A172 (cell line): ENCODE measurements at places on chromosomes 3 and 15. TPM values are rescaled to one million over a fixed set of nuclear protein-coding genes. Genes with fewer than 3 reads are reported as not detected.

Gene SMCO1
- not detected in 2 replicates for total RNA-seq

DNA sequence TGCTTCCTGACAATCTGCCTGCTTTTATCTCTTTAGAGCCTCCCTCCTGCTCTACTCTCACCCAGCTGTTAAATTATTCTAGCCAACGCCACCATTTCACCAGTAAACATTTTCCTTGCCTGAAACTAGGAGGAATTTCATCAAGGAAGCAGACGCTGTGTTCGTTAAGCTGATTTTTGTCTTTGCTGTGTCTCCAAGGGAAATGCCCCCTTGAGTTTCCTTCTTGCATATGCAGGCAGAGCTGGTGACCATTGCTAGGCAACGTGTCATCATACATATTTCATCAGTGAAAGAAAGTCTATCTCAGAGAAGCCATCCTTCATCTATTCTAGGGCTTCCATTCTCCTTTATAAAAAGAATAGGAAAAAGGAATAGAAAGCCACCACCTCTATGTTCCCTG, 87.0 kb upstream of the ST8SIA2 start:
- DNase-seq: no peak

DNA sequence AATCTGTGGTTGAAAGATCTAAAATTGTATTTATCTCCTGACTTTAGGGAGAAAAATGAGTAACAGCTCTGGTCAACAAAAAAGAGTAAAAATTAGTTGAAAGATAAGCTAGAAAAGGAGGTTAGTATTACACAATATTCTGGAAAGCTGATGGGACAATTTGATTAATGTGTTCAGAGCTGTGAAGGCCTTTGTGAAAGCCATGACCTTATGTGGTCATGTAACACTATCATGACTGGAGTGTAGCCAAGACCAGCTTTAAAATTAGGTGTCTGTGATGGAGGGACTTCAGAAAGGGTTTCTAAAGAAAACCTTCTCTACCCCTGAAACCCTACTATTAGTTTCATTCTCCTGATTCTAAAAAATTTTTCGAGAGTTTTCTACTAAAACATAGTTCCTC, 127.2 kb downstream of the NFKBIZ start:
- DNase-seq: peak; percentile 10

GRCh38 chr15:79981831-79982455, 10.9 kb upstream of the BCL2A1 start:
- no peak for DNase-seq

Gene ACVR2B
- 1.2 and 1.3 TPM in 2 replicates for total RNA-seq

Gene SMAD6
- 20.8 and 37.9 TPM in 2 replicates for total RNA-seq

Gene GPR27
- total RNA-seq: not detected in 2 replicates

Gene USP13
- total RNA-seq: 13.8 and 16.9 TPM in 2 replicates

DNA sequence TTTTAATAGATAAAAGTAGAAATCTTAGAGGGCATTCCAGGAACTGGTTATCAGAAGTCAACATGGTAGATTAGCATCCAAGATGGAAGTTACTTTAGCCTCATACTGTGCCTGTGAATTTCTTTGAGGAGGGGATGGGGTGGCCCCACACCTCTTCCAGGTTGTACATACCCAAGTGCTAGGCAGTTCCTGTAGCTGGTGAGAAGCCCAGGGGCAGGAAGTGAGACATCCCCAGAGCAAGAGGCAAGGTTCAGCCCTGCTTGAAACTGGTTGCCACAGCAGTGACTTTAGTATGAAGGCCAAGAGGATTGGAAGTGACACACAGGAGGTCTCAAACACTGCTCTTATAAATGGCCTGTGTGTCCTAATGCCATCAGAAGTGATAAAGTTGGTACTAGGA, 11.9 kb downstream of the GTPBP8 start:
- no peak for DNase-seq

Gene RFT1
- 27.0 and 33.6 TPM in 2 replicates for total RNA-seq

- peak; percentile 46 for DNase-seq
Observed at GRCh38 chr3:126900859-126901540, 81.9 kb upstream of the PLXNA1 start.

DNA sequence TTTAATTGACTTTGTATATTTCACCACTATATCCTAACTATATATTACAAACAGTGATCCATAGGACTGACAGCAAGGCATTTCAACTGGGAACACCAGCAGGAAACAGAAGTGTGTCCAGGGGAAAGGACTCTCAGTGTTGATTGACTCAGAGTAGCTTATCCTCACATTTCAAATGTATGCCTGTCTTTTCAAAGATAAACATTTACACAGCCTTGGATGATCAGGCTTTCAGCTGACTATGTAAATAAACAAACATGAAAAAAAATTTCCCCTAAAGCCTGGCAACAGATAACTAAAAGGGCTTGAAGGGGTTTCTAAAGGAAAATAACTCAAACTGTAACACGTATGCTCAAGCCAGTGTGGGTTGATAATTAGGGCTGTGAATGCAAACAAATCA, 321.8 kb downstream of the TBC1D5 start:
- no peak for DNase-seq

DNA sequence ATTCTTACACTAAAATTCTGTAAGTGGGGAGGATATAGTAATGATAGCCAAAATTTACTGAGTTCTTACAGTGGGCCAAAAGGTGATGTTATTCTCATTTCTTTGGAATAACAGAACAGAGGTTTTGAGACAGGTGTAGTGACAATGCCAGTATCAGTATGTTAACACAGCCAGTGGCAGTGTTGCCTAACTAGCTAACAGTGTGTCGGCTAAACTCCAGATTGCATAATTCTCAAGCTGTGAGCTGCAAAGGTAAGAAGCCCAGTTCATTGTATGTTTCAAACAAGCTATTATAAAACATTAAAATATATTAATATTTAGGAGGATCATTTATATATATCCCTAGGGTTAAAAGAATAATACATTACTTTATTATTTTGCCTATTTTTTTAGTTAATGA, 920 bp downstream of the SLC15A2 start:
- DNase-seq: no peak

DNA sequence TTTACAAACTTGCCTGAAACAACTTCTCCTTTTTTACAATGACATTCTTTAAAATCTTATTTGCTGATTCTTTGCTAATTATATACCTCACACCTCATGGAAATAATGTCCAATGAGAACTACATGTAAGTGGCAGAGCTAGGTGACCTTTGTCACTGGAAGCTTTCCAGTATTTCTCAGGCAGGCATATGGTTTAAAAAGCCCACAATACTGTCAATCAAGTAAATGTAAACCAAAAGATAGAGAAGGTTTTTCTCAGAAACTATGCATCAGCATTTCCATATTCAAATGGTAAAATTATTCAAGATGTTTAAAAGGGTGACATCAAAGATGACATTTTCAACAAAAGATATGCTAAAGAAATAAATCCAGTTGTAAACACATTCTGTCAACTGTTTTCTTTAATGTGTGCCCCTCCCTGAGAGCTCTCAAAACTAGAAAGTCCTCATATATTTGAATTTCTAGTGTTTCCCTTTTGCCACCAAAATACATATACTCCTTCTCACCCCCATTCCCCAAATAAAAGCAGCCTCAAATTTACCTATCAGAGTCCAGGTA, 10.1 kb upstream of the STRIT1 start:
- DNase-seq: no peak

Gene KCNH8
- not detected in 2 replicates for total RNA-seq

DNA sequence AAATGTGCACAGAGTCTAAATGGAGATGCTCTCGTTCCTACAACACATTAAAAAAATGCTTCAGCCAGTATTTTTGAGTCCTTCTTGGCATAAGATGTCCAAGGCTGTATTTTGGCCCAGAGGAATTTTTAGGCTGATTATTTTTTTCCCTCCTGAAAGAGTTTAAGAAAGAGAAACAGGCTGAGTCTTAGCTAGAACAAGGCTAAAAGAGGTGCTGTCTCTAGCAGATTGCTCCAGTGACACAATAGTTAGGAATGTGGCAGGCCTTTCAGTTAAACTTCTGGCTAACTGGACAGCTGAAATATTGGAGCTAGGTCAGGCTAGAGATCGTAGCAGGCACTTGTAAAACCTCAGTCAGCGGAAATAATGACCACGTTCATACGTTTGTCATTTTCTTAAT, 271.4 kb upstream of the RARB start:
- DNase-seq: peak; percentile 84

Gene AGBL1
- not detected in 2 replicates for total RNA-seq

GRCh38 chr3:112958811-112959560, 15.9 kb downstream of the CD200R1 start:
- no peak for DNase-seq

GRCh38 chr15:39642011-39642640, 61.2 kb downstream of the THBS1 start:
- DNase-seq: peak; percentile 62

DNA sequence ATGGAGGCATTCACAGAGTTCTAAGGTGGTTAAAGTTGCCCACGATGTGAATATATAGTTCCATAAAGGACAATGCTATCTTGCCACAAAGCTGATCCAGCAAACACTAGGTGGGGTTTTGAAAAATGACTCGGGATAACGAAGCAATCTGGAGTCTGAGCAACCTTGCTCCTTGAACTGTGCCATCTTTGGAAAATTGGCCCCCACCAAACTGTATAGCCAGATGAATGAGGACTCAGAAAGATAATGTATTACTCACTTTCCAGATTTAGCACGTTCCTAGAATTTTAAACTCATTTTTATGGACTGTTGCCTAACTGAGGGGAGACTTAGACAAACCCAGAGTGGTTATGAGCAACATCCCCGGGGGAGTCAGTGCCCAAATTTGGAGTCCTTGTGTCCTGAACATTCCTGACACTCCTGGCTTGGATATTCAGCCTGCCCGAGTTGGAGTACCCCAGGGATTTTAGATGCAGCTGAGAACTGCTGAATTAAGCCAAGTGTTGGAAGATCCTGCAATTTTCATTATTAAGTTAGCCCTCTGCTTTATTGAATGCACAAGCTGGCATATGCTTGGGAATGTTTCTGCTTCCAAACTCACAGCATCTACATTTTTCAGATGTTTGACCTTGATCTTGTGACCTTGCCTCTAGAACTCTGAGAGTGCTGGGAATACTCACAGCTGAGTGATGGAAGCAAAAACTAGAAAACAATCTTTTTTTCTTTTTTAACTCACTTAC, 8.8 kb upstream of the MAGI1 start:
- peak; percentile 44 for DNase-seq

- peak; percentile 47 for DNase-seq
Observed at GRCh38 chr15:101615986-101616848, 36.0 kb downstream of the TM2D3 start.

- DNase-seq: no peak
Observed at GRCh38 chr15:49331951-49332350, 91.1 kb upstream of the FGF7 start.

DNA sequence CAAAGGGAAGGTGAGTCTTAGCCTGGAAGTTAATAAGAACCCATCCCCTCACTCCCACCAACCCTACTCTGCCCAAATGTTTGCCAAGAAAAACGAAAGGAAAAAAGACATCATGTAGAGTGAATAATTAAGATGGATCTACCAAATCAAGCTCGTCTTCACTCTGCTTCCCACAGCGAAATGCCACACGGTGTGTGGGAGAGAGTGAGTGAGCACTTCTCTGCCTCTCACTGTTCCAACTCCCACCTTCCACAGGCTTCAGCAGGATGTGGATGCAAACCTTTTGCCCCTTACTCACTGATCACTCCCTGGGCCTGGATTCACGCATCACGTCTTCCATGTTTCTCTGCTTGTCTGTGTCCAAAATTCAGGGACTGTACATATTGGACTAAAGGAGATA, 85.4 kb downstream of the WDR76 start:
- DNase-seq: no peak

DNA sequence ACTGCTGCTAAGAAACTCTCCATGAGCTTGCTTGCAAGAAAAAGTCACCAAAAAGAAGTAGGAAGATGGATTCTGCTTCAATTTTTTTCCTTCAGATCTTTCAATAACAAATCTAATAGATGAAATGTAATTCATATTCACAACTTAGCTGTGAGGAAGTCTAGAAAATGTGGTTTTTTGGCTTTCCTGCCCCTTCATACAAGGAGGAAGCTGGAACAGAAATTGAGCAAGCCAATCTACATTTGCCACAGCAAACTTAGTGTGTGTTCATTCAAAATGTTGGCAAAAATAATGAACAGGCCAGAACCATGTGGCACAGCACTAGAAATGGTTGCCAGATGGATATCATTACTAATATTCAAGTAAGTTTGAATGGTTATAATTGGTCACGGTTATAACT, 93.2 kb upstream of the NEDD4 start:
- DNase-seq: no peak

GRCh38 chr3:126313580-126314304, 43.5 kb downstream of the KLF15 start:
- DNase-seq: no peak

GRCh38 chr15:98286200-98286599, 325.7 kb downstream of the ARRDC4 start:
- no peak for DNase-seq

GRCh38 chr15:27933562-27933961, 165.6 kb downstream of the OCA2 start:
- DNase-seq: no peak

Gene TMEM158
- total RNA-seq: 95.1 and 111 TPM in 2 replicates

Gene CFAP92
- total RNA-seq: 0.34 and 0.53 TPM in 2 replicates

DNA sequence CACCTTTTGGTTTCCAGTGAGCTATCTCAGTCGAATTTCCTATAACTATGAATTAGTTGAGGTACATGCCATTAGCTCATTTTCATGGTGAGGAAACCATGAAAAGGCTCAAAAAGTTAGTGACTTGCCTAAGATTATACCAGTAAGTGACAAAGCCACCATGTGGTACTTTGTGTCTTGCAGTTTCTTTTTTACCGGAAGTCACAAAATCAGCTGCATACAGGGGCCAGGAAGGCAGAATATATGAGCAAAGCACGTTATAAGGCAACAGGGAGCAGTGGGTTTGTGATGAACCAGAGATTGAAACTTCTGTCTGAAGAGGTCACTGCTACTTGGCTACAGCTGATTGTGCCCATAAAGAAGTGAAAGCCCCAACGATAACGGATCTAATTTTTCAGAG, 50.3 kb downstream of the CMTM8 start:
- DNase-seq: no peak

DNA sequence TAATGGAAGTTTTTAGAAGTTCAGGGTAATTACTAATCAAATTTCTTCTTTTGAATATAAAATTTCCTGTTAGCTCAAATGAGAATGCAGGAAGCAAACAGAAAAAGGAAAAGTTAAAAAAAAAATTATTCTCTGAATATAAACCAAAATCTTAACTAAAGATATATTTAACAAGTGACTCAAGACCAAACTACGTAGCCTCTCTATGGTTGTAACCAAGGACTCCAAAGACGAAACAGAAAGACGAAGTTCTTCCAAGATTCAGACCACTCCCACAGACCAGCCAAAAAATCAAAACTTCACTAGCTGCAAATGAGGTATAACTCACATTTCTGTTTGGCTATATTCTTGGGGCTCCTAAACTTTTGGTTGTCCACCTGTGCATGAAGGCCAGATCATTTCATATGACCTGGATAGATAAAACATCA, 846.5 kb upstream of the ALCAM start:
- no peak for DNase-seq

Gene LRRC28
- total RNA-seq: 14.0 and 20.8 TPM in 2 replicates
